ENCODE measurements at places on chromosomes 2 and 18. TPM values are rescaled to one million over a fixed set of nuclear protein-coding genes. Genes with fewer than 3 reads are reported as not detected.

Gene CRYGA
- not detected for total RNA-seq

Gene HSBP1L1
- total RNA-seq: 45.4 TPM

Gene ITGA4
- total RNA-seq: 0.36 TPM

Gene BOLL
- total RNA-seq: not detected

Gene MTHFD2
- total RNA-seq: 215 TPM

Gene FN1
- 4.2 TPM for total RNA-seq

Gene CHRNG
- total RNA-seq: not detected

Gene NOL4
- 1.1 TPM for total RNA-seq

Gene OXER1
- total RNA-seq: 0.10 TPM

Gene MAP3K20
- 121 TPM for total RNA-seq

Gene DES
- 0.69 TPM for total RNA-seq

Gene STARD6
- total RNA-seq: not detected

Gene LINC00305
- not detected for total RNA-seq

- H3K4me3 ChIP-seq: no peak overlapping the region
- no peaks in the 10 kb centered on the region for H3K27me3 ChIP-seq
- H3K36me3 ChIP-seq: no peaks in the 10 kb centered on the region
- H3K27ac ChIP-seq: no peak overlapping the region
- no peak for DNase-seq
Observed at GRCh38 chr18:24031916-24032315, 17.4 kb downstream of the TTC39C start.

DNA sequence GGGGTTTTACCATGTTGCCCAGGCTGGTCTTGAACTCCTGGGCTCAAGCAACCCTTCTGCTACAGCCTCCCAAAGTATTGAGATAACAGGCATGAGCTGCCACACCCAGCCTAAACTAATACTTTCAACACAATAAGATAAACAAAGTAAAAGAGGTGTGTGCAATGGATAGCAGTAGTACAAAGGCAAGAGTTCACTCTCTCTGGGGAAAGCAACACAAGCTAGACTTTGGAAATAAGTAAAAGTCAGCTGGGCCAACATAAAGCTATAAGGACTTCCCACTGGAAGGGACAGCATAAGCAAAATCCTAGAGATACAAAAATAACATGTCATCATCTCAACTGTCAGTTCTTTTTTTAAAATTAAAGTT lies 5.2 kb upstream of the NOSTRIN start:
- H3K27me3 ChIP-seq: peaks cover 3% of the 10 kb centered on the region
- no peak for DNase-seq
- H3K36me3 ChIP-seq: no peaks in the 10 kb centered on the region
- no peaks in the 10 kb centered on the region for H3K4me1 ChIP-seq

DNA sequence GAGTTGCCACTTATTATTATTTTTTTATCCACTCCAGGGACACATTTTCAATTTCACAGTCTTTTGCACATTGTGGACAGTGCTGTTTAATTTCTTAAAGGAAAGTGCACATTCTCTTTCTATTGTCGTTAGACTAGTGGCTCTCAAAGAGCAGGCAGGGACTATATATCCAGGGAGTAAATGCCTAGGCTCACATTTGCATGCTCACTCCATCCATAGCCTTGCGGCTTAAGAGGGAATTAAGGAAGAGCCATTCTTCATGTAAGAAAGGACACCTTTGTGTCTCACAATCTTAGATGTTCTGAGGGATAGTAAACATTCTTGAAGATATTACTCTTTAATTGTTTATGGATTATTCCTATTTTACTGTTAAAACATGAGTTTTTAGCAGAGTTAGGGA lies 70.8 kb downstream of the FIGN start:
- peaks cover 18% of the 10 kb centered on the region for H3K4me1 ChIP-seq
- H3K4me3 ChIP-seq: no peak overlapping the region
- no peaks in the 10 kb centered on the region for H3K27me3 ChIP-seq
- no peaks in the 10 kb centered on the region for H3K36me3 ChIP-seq
- no peak for DNase-seq

- no peak overlapping the region for H3K4me3 ChIP-seq
- H3K27ac ChIP-seq: no peak overlapping the region
- no peak for DNase-seq
- no peaks in the 10 kb centered on the region for H3K4me1 ChIP-seq
- H3K27me3 ChIP-seq: no peaks in the 10 kb centered on the region
Observed at GRCh38 chr2:228378696-228379425, 197.4 kb upstream of the SPHKAP start.

- peaks cover 36% of the 10 kb centered on the region for H3K27me3 ChIP-seq
- DNase-seq: no peak
- H3K4me1 ChIP-seq: peaks cover 12% of the 10 kb centered on the region
- no peak overlapping the region for H3K27ac ChIP-seq
- H3K4me3 ChIP-seq: peak overlapping the region; percentile 21
Observed at GRCh38 chr2:75200140-75201096, 1.1 kb upstream of the TACR1 start.

- H3K36me3 ChIP-seq: no peaks in the 10 kb centered on the region
- H3K4me3 ChIP-seq: no peak overlapping the region
- DNase-seq: no peak
- no peaks in the 10 kb centered on the region for H3K27me3 ChIP-seq
- H3K4me1 ChIP-seq: no peaks in the 10 kb centered on the region
- H3K27ac ChIP-seq: no peak overlapping the region
Observed at GRCh38 chr2:99692785-99693184, 203.0 kb upstream of the REV1 start.

GRCh38 chr2:111167076-111167862 lies 46.6 kb downstream of the BCL2L11 start:
- DNase-seq: no peak
- no peaks in the 10 kb centered on the region for H3K27me3 ChIP-seq
- H3K36me3 ChIP-seq: peaks cover 5% of the 10 kb centered on the region
- H3K4me3 ChIP-seq: no peak overlapping the region

GRCh38 chr18:10128921-10129501 lies 215.2 kb downstream of the VAPA start:
- no peak overlapping the region for H3K27ac ChIP-seq
- H3K4me3 ChIP-seq: no peak overlapping the region
- no peaks in the 10 kb centered on the region for H3K36me3 ChIP-seq
- peaks cover 20% of the 10 kb centered on the region for H3K27me3 ChIP-seq
- no peaks in the 10 kb centered on the region for H3K4me1 ChIP-seq

DNA sequence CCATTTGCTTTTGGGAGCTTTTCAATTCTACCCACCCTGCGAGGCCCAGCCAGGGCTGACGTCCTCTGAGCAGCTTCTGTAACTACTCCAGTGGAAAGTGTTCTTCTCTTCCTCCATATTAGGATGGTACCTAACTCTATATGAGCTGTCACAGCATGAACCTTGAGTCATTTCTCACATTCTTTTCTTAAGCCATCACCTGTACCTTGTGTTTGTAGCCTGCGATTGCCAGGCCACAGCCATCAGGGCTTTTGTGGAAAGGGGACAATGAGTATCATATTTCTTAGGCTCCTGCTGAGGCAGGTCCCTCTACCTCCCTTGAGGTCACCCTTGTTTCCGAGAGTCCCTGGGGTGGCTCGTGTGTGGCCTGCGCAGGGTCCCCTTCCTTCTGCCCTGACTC lies 144.5 kb upstream of the DLX2 start:
- H3K36me3 ChIP-seq: no peaks in the 10 kb centered on the region
- H3K4me1 ChIP-seq: no peaks in the 10 kb centered on the region
- H3K4me3 ChIP-seq: no peak overlapping the region
- DNase-seq: no peak
- H3K27me3 ChIP-seq: no peaks in the 10 kb centered on the region

GRCh38 chr18:4106407-4107033 lies 348.6 kb downstream of the DLGAP1 start:
- H3K27ac ChIP-seq: no peak overlapping the region
- DNase-seq: peak; percentile 51
- no peaks in the 10 kb centered on the region for H3K36me3 ChIP-seq
- no peaks in the 10 kb centered on the region for H3K4me1 ChIP-seq
- H3K27me3 ChIP-seq: no peaks in the 10 kb centered on the region

DNA sequence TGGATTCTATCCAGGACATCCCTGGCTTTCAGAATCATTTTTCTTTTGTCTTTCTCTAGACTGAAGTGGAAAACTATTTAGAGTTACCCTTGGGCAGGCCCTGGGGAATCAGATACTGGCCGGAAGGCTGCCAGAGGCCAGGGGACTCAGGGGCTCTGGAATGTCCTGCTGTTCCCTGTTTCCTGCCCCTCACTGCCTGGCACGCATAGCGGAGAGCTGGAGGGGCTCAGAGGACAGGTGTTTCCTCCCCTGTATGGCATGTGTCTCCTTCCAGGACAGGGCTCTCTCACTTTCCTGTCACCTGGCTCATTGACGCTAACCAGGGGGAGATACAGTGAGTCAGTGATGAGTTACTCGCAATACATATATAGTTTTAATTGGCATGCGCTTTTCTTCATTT lies 38.8 kb downstream of the DYSF start:
- H3K27ac ChIP-seq: no peak overlapping the region
- no peaks in the 10 kb centered on the region for H3K36me3 ChIP-seq
- DNase-seq: no peak
- no peaks in the 10 kb centered on the region for H3K27me3 ChIP-seq
- H3K4me1 ChIP-seq: no peaks in the 10 kb centered on the region

DNA sequence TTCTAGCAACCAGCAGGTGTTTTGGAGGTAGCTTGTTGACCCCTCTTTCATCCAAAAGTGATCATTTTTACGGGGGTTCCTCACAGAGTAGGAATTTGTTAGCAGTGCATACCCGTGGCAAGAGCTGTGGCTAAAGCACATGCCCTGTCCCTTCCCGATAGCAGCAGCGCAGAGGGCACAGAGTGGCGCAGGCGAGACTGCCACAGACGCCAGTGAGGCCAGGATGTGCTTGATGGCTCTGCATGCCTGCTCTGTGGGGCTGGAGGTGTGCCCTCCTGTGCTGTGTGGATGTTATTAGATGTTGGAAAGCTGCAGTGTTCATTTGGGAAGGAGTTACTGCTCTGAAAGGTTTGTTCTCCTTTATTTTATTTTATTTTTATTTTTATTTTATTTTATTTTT lies 153.6 kb downstream of the FAM210A start:
- no peak overlapping the region for H3K4me3 ChIP-seq
- DNase-seq: no peak
- H3K27ac ChIP-seq: no peak overlapping the region

GRCh38 chr2:215371915-215372897 lies 60.3 kb downstream of the ATIC start:
- no peaks in the 10 kb centered on the region for H3K36me3 ChIP-seq
- no peaks in the 10 kb centered on the region for H3K27me3 ChIP-seq
- H3K27ac ChIP-seq: no peak overlapping the region
- H3K4me1 ChIP-seq: no peaks in the 10 kb centered on the region
- no peak overlapping the region for H3K4me3 ChIP-seq

DNA sequence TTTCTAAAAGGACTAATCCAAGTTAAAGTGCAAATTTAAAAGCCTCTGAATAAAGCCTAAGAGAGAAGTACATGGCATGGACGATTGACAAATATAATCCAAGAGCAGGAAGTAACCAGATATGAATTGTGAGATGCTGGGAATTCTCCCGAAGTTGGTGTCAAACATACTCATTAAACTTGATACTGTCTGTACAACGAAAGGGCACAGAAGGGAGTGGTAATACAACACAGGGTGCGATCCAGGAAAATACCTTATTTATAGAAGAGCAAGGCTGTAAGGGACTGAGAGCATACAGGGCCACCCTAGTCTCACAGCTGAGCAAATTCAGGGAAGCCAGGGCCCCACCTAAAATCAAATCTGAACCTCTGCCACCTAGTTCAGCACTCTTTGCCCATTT lies 41.6 kb downstream of the SEMA4F start:
- H3K27ac ChIP-seq: no peak overlapping the region
- H3K36me3 ChIP-seq: no peaks in the 10 kb centered on the region
- H3K4me3 ChIP-seq: no peak overlapping the region
- H3K27me3 ChIP-seq: peaks cover 6% of the 10 kb centered on the region

DNA sequence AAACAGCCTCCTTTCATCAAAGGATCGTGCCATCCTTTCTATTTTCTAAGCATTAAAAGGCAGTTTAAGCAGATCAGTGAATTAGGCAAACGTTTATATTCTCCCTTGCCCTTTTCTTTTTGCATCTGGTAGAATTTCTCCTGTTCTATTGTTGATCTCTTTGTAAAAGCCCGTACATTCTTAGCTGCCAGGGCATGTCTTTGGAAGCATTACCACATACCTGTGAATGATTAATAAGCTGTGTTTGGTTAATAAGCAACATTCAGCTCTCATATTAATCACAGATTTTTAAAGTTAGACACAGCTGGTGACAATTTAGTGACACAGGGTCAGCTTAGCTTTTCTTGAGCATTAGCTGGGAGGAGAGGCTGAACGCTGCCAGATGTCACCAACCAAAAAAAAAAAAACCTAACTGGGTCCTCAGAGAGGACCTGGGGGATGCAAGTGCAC lies 33.8 kb upstream of the CYP1B1 start:
- peaks cover 44% of the 10 kb centered on the region for H3K4me1 ChIP-seq
- no peaks in the 10 kb centered on the region for H3K27me3 ChIP-seq
- peak overlapping the region; percentile 77 for H3K27ac ChIP-seq
- no peaks in the 10 kb centered on the region for H3K36me3 ChIP-seq

GRCh38 chr2:237258116-237258515 lies 155.8 kb downstream of the COL6A3 start:
- H3K4me1 ChIP-seq: no peaks in the 10 kb centered on the region
- H3K36me3 ChIP-seq: no peaks in the 10 kb centered on the region
- no peak overlapping the region for H3K4me3 ChIP-seq
- DNase-seq: no peak
- H3K27ac ChIP-seq: peak overlapping the region; percentile 4

DNA sequence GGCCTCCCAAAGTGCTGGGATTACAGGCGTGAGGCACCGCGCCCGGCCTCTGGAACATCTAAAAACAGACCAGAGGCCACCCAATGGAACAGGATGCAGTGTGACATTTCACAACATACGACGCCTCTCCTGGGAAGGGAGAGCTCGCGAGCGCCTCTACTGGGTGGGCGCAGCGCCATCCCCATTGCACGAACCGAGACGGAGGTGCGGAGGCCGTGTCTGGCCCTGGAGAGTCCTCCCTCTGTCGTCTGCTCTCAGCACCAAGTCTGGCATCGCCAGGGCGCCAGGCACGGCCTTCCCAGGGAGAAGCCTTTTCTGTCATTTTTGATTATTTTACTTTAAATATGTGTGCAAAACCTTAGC lies 9.4 kb upstream of the GBX2 start:
- no peaks in the 10 kb centered on the region for H3K36me3 ChIP-seq
- no peak for DNase-seq
- H3K27me3 ChIP-seq: no peaks in the 10 kb centered on the region
- H3K4me3 ChIP-seq: peak overlapping the region; percentile 61

DNA sequence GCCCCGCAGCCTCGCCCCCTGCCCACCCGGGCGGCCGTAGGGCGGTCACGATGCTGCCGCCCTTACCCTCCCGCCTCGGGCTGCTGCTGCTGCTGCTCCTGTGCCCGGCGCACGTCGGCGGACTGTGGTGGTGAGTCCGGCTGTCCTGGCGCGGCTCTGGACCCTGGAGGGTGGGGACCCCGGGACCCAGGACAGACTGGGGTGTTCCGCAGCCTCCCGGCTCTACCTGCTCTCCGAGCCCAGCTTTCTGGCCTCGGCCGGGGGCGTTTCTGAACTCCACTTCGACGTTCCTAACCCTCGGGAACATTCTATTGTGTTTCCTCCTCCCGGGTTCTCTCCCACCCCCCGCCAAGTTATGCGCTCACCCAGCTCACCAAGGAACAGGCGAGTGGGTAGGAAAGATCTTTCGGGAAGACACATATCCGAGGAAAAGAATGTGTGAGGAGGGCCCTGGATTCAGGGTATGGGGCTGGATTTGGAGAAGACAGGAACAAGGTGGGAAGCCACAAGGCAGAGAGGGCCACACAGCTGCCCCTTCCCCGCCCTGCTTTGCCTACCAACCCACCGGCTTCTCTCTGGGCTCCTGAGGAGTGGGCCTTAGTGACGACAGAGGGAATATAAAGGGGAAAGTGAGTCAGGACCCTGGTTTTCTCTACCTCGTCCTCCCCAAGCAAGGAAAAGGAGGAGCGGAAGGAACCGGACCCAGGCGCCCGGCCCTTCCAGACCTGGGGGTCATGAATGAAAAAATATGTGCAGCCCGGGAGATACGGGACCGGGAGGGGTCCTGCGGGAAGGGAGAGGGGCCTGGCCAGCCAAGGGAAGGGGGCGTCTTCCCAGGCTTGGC lies 605 bp downstream of the WNT6 start:
- H3K36me3 ChIP-seq: no peaks in the 10 kb centered on the region
- 0 out of 2 replicates have a peak overlapping the region, but pooled peaks have one; percentile 23 for H3K27ac ChIP-seq
- no peak for DNase-seq
